NCI-H446 (cell line): ENCODE measurements at places on chromosomes 3 and 15.
A peak's percentile ranks its signal among the peaks of the same experiment; 100 is the strongest.

DNA sequence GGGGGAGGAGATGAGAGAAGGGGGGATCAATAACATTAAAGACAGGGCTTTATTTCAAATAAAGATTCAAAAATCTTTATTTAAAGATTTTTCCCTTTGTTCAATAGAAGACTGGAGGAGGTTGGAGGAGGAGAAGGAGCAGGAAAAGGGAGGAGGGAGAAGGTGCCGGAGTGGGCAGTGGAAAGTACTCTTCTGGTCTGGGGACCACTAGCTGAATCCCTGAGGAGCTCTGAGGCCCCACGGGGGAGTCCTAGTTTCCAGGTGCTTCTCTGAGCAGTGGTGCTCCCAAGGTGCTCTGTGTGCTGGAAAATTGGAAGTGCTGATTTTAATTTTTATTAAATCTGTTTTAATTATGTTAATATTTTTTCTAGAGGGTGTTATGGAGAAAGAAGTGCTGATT, 19.4 kb upstream of the SEMA4B start:
- no peak for DNase-seq

- DNase-seq, result peak; percentile 3
These were observed 37.2 kb upstream of the THBS1 start for GRCh38 chr15:39543651-39544050.

DNA sequence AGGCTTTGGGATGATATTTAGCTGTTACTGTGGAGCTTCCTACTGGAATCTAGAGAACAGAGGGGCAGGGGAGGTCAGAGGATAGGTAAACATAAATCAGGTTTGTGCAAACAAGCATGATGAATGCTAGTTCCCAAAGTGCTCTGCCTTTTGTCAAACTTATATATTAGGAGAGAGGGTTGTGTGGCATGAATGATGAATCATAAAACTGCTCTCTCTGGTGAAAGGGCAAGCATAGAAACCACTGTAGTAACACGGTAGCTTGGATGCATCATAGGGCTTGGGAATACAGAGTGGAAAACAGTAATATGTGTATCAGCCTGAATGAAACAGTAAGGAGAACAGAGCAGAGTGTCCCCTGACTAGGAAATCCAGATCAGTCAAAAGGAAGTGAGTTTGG, 486.7 kb downstream of the IL5RA start:
- DNase-seq, result no peak

DNA sequence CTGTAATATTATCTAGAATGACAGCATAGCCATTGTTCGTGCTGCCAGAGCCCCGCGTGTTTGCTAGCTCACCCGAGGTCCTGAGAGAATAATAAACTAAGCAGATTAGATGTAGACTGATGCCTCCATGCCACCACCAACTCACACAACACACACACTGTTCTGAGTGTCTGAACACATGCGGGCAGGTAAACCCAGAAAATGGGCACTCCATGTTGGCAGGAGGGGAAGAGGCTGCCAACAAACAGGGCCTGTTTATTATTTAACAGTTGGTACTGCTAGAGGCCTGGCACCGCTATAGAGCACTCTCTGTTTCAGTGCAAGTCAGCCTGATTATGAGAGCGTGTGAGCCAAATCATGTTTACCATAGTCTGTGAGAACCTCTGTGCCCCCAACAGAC, 299.0 kb downstream of the ZBTB20 start:
- DNase-seq, result peak; percentile 60

DNA sequence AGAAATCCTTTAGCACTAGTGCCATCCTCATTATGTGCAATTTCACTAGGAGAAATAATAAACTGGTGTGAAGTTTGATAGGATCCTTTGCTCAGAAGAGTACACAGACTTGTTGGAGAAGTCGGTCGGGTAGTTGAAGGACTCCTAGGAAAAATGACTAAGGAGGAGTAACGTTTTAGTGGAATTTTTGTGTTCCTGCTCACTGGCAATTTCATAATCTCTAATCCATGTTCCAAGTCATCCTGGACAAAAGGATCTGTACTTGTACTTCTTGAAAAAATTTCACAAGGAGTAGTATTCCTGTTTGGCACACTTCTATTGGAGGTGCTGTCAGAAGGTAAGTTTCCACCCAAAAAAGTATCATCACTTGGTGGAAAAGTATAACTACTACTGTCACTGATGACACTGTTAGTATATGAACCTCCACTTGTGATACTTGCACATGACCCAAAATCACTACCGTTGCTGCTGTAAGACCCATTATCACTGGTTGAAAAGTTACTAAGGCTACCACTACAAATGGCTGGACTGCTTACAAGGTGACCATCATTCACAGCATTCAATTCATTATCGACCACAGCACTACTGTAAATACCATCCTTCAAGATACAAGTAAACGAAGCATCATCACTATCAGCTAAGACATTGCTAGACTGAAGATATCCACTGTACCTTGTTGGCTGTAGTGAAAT, 77.4 kb downstream of the NEDD4 start:
- DNase-seq, result no peak

GRCh38 chr3:155891321-155891720, 20.9 kb downstream of the GMPS start:
- DNase-seq, result no peak
